ENCODE measurements at places on chromosomes 1 and 21.

GRCh38 chr1:150150133-150151021, 661 bp downstream of the PLEKHO1 start:
- no peak for DNase-seq

GRCh38 chr1:185449378-185450059, 132.5 kb upstream of the IVNS1ABP start:
- DNase-seq = no peak

DNA sequence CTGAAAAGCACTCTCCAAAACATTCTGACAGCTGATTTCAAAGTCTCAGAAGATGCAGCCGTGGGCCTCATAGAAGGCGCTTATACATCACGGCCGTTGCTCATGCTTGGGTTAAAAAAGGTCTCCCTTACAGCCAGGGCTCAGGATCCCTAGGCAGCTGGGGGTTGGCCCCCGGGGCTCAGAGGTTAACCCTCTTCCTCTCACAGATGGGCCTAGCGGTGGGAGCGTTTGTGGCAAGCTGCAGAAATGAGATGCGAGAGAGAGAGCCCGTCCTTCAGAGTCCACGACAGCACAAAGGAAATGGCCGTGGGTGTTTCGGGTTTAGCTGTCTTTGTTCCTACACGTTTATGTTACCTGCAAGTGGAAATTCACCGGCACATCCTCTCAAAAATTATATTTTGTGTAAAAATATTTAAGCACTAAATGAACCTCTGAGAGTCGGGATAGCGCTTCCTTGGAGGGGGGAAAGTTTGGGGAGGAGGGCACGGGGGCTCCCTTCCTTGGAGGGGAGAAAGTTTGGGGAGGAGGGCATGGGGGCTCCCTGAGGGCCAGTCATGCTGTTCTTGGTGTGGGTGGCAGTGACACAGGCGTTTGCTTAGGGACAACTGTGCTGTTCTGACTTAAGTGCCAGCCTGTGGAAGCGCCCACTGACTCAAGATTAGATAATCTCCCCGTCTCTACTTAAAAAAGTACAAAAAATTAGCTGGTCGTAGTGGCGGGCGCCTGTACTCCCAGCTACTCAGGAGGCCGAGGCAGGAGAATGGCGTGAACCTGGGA, 20.5 kb upstream of the PRDM15 start:
- no peak for DNase-seq

DNA sequence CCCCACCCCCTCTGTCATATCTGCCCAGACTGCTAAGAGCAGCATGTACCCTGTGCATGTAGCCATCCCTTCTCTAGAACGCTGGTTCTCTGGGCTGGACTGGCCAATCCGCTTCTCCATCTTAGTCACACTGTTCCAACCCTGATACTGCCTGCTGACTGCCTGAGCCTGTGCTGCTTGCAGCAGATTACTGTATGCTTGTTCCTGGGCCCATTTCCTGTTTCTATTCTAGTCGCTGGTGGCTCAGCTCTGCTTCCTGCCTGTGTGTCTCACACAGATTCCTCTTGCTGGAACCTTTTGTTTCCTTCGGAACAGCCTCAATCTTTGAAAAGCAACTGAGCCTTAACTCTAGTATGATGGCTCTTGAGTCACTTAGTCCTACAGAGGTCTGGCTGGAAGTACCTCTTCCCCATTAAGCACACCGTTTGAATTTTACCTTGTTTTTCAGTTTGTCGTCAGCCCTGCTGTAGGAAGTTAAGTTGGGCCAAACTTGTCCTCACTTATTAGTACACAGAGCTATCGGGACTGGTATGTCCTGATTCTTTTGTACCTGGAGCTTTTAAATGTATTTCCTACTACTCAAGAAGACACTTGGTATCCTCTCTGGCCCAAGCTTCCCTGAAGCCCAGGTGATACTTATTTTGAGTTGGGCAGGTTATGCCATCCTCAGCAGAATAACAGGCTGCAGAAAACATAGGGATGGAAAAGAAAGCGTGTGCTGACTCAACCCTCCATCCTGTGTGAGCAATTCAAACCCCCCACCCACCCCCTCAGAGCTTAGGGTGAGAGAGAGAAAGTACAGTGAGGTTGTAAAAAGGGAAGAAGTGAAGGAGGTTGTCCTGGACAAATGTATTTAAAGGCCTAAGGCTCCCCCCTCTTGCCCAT, 43.4 kb upstream of the PIGV start:
- peak; percentile 47 for DNase-seq

DNA sequence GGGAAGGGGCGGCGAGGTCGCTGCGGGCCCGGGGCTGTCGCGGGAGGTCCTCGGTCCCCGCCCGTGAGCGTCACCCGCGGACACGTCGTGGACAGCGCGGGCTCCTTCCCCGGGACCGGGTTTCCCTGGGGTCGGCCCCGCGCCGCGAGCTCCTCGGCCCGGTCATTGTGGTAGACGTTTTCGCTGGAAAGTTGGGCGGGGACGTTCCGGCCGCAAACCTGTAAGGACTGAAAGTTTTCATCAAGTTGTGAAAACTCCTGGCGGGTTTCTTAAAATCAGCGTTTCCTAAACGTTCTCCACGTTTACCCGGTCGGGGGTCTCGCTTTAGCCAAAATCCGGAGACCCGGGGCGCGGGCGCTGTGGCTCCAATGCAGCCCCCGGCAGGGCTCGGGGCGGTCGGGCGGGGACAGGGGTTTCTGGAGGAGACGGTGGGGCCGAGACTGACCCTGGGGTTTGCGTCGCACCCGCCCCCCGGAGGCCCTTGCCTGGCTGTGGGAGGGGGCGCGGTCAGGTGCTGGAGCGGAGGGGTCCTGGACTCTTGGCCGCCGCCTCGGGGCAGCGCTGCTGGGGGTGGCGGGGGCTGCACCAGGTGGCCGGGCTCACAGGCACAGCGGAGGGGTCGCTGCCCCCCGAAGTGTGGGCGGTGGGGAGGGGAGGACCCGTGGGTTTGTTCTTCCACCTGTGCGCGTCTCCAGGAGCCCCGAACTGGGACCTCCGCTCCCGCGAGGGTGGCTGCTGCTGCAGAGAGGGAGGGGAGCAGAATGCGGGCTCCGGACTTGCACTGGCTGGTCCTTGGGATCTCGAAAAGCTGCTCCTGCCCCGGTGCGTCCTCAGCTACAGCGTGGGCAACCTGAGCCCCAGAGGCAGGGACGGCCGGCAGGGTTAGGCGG, 827 bp downstream of the PRKCZ start:
- DNase-seq = no peak

Measured in esophagus squamous epithelium (tissue), 5 donors.